Occipital lobe (tissue), 3 donors: ENCODE measurements at places on chromosomes 1 and 21.

DNA sequence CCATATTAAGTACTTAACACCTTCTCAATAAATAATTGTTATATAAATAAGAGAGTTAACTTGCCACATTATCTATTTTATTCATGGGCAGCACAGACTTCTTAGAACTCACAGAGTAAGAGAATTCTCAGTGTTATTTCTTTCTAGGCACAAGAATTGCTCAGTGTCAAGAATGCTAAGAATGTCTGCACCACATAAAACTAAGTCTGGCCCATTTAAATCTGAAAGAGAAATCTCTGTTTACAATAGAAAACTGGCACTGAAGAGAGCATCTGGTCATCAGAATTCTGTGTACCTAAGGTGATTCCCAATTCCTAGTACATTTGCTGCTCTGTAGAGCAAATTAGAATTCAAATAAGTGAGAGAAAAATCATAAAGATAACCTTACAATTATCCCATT is 3.8 kb downstream of the OR10K2 start:
- no peak for DNase-seq

DNA sequence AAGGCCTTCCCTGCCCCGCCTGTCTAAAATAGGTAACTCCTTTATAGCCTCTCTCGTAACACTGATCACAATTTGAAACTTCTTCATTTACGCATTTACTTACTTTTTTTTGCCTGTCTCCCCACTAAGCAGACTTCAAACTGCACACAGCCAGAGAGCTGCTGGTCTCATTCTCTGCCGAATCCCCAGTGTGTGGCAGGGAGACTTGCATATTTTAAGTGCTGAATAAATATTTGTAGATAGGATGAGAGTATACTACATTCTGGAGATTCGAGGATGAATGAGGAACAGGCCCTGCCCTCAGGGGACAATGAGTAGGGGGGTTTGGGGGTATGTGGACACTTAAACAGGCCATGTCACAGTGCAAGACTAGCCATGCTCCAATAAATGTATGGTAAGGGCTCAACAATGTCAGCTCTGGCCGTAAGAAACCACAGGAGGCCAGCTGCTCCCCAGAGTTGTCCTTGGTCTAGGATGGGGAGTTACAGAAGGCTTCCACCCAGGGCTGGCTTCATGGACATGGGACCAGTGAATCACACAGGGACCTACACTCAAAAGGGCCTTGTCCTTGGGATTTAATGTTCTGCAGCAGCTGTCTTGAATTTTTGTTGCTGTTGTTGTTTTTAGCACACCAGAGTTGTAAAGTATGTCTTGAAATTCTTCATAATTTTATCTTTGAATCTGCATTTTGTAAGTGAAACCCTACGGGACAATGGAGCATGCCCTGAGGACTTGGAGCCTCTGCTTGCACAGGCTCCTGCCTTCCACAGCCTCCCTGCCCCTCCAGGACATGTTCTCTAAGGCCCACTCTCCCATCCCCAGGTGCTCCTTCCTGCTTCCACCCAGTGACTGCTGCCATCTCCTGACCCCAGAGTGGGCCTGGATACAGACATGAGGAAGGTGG is 8.5 kb downstream of the DIO1 start:
- DNase-seq: no peak

GRCh38 chr1:9198538-9199361 is 35.8 kb upstream of the H6PD start:
- peak; percentile 45 for DNase-seq

DNA sequence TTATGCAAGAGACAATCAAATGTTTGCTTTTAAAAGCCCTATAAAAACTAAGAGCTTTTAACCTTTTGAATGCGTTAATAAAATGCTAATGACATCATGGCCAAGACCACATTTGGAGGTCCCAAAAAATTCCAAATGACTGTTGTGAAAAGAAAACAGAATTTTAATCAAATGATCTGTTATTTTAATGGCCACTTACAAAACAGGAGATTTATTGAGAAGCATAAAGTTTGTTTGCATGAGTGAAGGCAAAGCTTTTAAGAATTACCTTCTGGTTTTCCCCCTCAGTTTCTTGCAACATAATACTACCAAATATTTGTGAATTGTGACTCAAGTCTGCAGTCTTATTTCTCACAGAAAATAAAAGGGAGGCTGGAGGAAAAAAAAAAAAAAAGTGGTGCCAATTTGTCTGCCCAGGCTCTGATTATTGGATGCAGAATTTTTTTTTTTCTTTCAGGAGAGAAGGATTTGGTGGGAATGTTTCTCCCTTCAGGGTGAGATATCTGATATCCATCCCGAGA is 60.7 kb downstream of the GORAB start:
- DNase-seq: no peak

GRCh38 chr1:49331066-49331852 is 554.6 kb upstream of the BEND5 start:
- no peak for DNase-seq

DNA sequence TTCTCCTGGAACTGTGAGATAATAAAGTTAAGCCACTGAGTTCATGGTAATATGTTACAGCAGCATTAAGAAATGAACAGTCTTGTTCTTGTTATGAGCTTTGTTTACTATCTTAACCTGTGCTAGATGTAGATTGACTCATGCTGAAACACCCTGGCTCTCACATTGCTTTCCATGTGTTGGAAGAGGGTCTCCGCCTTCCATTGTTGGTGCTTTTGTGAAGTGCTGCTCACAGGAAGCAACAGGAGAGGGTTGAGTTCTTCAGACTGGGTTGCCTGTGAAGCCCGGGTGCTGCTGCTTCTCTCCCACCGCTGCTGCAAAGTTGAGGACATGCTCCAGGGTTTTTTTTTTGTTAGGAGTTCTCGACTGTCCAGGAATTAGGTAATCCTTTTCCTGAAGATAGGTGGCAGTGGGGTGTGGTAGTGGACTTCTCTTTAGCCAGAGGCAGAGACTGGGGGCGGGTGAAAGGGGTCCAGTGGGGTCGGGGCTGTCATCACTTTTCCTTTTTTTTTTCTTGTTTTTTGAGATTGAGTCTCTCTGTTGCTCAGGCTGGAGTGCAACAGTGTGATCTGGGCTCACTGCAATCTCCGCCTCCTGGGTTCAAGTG is 28.7 kb upstream of the HMGN1 start:
- DNase-seq: no peak

DNA sequence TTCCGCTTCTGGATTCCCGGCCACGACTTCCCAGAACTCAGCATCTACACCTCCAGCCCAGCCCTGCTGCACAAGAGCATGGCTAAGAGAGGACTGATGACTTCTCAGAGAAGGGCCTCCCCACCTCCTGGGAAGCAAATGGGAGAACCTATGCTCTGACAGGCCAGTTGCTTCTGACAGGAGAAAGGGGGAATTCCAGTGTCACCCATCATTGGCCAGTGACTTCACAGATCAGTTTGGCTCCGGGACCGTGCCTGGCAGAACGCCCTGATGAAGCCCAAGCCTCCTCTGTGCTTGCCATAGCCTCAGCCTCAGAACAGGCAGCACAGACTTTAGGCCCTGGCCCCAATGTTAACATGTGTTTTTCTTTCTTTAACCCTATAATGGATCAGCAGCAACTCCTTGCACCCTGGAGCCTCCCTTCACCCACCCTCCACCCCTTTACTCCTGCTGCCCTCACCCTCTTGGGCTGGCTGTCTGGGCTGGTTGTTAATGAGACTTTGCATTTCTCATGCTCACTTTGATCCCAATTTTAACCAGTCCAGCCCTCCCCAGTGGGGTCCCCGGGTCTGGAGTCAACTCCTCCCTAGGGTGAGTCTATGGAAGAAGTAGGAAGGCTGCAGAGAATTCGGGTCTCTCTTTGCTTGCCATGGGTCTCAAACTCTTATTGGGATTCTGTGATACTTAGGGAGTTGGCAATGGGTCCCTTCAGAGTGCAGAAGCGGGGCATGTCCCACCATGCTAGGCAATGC is 42.7 kb upstream of the SLC30A1 start:
- no peak for DNase-seq

- no peak for DNase-seq
Measured at GRCh38 chr1:59779949-59780348, 34.8 kb upstream of the HOOK1 start.

- DNase-seq: peak; percentile 42
Measured at GRCh38 chr1:33517596-33518250, 45.3 kb downstream of the ZSCAN20 start.

DNA sequence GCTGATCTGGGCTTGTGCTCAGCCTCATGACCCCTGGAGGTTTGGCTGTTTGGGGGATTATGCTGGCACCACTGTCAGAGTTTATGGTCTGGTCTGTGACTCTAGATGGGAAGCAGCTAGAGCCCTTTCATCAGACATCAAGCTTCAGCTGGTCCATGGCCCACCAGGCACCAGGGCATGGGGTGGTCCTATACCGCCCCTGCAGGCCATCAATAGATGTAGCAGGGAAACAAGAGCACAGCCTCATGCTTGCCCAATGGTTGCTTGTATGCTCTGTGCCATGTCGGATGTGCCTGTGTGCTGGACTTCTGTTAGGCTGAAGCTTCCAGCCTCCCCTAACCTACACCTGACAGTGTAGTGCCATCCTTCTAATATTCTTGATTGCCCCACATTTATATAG is 71.1 kb upstream of the CD34 start:
- no peak for DNase-seq

GRCh38 chr1:213393860-213394259 is 342.8 kb downstream of the RPS6KC1 start:
- DNase-seq: no peak

DNA sequence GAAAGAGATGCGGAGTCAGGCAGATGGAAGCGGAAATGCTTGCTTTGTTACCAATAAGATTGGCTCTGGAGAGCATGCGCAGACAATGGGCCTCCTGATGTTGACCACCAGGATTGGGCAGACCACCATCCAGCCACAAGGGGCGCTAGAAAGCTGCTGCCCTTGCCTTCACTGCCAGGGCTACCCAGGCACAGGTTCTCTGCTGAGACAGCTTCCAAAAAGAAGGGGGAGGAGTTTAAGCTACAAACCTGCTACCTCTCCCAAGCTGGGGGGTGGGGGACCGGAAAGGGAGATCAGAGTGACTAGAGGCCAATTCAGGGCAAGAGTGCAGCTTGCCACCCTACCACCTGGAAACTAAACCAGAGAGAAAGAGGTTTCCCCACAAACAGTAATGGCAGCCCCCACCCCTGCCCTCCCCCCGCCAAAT is 369.7 kb downstream of the RRAGC start:
- DNase-seq: no peak
